Psoas muscle (tissue), 8 donors: ENCODE measurements at places on chromosomes 7 and 10.

GRCh38 chr10:17235136-17235535, 7.1 kb downstream of the VIM start:
- H3K36me3 ChIP-seq = peaks cover 69% of the 10 kb centered on the region
- H3K27ac ChIP-seq = no peak overlapping the region
- H3K27me3 ChIP-seq = peaks cover 44% of the 10 kb centered on the region

GRCh38 chr7:106679153-106679931, 18.4 kb upstream of the CCDC71L start:
- no peak for DNase-seq
- no peak overlapping the region for H3K4me3 ChIP-seq
- no peak overlapping the region for H3K27ac ChIP-seq
- H3K27me3 ChIP-seq = no peaks in the 10 kb centered on the region

DNA sequence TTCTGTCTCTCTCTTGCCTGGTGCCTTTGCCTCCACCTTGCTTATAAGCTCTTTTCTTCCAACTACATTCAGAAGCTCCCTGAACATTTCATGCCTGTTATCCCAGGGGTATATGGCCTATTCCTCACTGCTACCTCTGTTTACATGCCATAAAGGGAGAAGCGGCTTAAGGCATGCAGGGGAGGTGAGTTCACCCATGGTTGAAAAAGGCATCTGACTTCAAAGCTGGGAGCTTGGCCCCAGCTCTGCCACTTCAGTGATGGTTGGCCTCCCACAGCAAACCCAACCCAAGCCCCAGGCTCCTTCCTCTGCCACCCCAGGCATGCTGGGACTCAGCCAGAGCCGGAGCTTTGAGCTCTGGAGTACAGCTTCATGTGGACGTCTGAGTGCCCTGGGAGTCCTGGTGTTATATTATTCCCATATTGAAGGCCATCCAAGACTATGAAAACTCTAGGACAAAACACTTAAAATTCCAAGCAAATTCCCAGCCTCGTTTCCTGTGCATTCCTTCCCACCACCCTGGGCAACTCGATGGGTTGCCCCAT, 468.6 kb upstream of the ZMIZ1 start:
- H3K36me3 ChIP-seq = no peaks in the 10 kb centered on the region
- no peak overlapping the region for H3K27ac ChIP-seq
- H3K4me3 ChIP-seq = no peak overlapping the region
- H3K27me3 ChIP-seq = no peaks in the 10 kb centered on the region

GRCh38 chr7:128351296-128352152, 7.8 kb upstream of the RBM28 start:
- H3K4me3 ChIP-seq = peak overlapping the region; percentile 55
- DNase-seq = no peak
- no peak overlapping the region for H3K27ac ChIP-seq
- H3K27me3 ChIP-seq = peaks cover 8% of the 10 kb centered on the region
- peaks cover 5% of the 10 kb centered on the region for H3K4me1 ChIP-seq

DNA sequence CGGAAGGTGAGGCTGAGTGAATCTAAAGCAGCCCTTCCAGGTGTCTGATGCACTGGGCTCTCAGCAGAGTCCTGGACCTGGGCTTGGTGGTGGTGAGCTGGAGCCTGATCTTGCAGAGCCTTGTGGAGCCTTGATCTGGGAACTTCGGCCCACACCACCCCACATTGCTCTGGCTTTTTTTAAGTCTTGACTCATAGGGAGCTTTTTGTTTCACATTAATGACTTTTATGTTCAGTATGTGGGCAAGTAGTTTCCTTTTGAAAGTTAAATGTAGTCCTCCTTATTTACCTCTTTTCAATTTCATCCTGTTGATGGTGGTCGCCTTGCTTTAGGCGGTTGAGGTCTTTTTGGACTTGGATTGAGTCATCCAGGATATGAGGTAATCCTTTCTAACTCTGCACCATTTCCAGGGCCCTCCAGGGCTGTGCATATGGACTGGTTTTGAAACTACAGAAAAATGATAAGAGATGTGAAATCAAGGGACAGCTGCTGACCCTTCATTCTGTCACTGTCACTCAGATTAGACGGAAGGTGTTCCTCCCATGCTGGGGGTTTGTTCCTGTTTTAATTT, 2.9 kb upstream of the NRAP start:
- peaks cover 28% of the 10 kb centered on the region for H3K4me1 ChIP-seq
- peak overlapping the region; percentile 98 for H3K27ac ChIP-seq
- H3K27me3 ChIP-seq = no peaks in the 10 kb centered on the region
- no peak for DNase-seq
- H3K4me3 ChIP-seq = peak overlapping the region; percentile 29

GRCh38 chr10:14074062-14074884, 256.5 kb downstream of the FRMD4A start:
- H3K4me3 ChIP-seq = no peak overlapping the region
- H3K36me3 ChIP-seq = no peaks in the 10 kb centered on the region
- peaks cover 4% of the 10 kb centered on the region for H3K4me1 ChIP-seq
- no peak overlapping the region for H3K27ac ChIP-seq
- peak; percentile 91 for DNase-seq
- no peaks in the 10 kb centered on the region for H3K27me3 ChIP-seq

GRCh38 chr7:155913719-155914118, 101.5 kb upstream of the SHH start:
- no peak overlapping the region for H3K4me3 ChIP-seq
- H3K27me3 ChIP-seq = no peaks in the 10 kb centered on the region
- no peaks in the 10 kb centered on the region for H3K36me3 ChIP-seq
- no peak for DNase-seq
- H3K4me1 ChIP-seq = no peaks in the 10 kb centered on the region
